NCI-H446 treated with DMSO at 0.1 percent for 48 hours (cell line): ENCODE measurements at places on chromosomes 12 and 14.

DNA sequence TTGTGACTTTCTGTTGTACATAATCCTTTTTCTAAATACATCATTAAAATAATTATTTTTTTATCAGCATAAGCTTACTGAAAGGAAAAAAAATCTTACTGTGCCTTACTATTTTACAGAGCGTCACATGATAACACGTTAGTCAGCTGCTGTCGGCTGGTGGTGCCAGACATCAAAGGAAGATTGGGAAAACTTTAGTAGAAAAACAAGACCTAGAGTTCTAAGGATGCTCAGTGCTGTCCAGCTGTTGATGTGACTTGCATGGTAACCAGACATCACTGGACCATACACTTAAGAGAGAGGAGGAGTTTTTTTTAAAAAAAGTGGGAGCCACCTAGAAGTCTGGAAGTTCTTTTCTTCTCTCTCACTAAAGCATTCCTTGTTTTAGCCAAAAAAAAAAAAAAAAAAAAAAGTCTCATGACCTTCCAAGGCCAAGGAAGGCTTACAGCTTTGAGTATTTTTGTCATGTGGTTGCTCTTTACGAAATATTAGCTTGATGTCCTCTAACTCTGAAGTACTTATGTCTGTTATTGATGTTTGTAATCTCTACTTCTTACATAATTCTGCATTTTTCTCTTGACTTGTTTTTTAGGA is 4.5 kb downstream of the RASSF8 start:
- no peak for DNase-seq

- DNase-seq, result no peak
Measured at GRCh38 chr12:4289231-4289878, 15.8 kb downstream of the CCND2 start.

GRCh38 chr14:53793790-53794505 is 162.7 kb downstream of the BMP4 start:
- peak; percentile 73 for DNase-seq

- DNase-seq, result no peak
Measured at GRCh38 chr14:32230695-32231280, 27.7 kb upstream of the RNU6-8 start.

DNA sequence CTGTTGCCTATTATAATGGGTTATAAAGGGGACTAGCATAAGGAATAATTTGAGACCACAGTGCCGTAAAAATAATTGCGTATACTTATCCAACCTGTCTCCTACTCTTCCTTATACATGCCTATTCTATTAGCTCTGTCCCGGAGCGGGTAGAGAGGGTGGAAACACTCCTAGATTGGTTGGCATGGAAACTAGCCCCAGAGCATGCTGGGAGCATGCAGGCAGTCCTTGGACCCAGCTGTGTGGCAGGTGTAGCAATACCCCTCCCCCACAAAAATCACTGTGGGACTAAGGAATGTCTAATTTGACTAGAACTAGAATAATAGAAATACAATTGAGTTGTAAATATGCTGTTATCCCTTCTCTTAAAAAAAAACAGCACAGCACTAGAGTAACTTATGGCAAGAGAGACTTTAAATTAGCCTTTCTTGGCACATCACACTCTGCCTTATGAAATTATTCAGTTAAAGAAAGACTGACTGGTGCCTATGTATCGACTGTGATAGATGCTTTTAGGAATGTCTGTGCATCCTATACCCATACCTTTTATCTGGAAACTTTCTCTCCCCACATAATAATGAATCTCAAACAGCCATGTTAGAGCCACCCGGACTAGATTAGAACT is 244.0 kb upstream of the DAAM1 start:
- DNase-seq, result no peak

GRCh38 chr12:6084261-6084968 is 40.1 kb downstream of the VWF start:
- DNase-seq, result peak; percentile 94

DNA sequence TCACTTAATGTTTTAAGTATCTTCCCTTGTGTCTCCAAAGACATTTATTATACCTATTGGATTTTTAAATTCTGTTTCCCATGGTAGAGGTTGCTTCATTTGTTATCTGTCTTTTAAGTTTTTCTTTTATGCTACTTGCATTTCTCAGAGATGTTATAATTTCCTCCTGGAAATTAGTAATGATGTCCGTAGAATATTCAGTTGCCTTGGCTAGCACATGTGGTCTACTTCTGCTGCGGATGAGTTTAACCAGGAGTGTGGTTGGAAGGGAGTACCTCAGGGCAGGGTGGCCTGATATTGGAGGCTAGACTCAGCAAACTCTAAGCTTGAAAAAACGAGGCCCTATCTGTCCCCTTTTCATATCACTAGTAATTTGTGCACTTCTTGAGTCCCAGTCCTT is 8.8 kb upstream of the EVL start:
- DNase-seq, result no peak

DNA sequence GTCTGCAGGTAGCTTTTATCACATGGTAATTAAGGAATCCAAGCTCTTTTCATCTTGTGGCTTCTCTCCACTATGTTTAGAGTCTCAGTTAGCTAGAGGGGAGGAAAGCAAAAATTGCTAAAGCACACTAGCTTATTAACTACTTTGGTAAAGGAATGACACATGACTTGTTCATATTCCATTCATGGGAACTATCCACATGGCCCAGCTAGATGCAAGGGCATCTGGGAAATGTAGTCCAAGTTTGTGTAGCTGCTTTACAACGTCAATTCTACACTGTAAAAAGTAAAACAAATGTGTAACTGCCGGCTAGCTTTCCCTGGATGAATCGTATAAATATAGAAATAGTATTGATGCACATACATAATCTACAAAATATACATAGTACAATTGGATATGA is 244.5 kb upstream of the LRFN5 start:
- DNase-seq, result no peak

- DNase-seq, result no peak
Measured at GRCh38 chr14:64232944-64233343, 61.2 kb downstream of the ESR2 start.

- no peak for DNase-seq
Measured at GRCh38 chr12:118220702-118221101, 84.8 kb downstream of the PEBP1 start.

- DNase-seq, result no peak
Measured at GRCh38 chr12:110370732-110371231, 32.7 kb downstream of the ANAPC7 start.

DNA sequence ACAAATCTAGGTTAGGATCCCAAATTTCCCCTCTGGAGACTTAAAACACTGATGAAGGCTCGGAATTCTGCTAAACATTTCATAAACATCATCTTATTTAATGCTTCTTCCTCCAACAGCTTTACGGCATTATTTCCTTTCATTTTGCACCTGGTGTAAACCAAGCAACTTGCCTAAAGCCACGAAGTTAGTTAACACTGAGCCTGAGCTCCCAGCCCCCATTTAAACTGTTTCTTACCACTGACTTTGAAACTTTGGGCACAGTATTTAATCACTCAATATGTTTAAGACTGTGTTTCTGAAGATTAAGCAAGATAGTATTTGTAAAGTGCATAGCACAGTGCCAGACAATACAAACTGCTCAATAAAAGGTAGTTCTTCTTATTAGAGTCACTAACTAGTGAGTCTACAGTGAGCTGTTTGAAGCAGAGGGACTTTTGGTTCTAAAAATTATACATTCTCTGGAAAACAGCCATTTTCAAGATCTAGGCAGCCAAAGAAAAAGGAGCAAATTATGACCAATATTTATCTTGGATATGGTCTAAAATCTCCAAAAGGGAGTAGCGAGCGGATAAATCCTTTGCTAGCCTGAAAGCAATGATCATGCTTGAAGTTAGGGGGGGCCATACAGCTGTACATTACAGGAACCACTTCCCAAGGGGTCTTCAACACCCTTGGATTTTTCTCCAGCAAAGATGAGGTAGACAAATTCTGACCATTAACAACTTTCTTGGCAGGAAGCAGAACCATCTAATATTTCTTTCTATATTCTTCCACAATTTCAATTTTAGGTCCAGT is 4.0 kb downstream of the EGLN3 start:
- peak; percentile 36 for DNase-seq

DNA sequence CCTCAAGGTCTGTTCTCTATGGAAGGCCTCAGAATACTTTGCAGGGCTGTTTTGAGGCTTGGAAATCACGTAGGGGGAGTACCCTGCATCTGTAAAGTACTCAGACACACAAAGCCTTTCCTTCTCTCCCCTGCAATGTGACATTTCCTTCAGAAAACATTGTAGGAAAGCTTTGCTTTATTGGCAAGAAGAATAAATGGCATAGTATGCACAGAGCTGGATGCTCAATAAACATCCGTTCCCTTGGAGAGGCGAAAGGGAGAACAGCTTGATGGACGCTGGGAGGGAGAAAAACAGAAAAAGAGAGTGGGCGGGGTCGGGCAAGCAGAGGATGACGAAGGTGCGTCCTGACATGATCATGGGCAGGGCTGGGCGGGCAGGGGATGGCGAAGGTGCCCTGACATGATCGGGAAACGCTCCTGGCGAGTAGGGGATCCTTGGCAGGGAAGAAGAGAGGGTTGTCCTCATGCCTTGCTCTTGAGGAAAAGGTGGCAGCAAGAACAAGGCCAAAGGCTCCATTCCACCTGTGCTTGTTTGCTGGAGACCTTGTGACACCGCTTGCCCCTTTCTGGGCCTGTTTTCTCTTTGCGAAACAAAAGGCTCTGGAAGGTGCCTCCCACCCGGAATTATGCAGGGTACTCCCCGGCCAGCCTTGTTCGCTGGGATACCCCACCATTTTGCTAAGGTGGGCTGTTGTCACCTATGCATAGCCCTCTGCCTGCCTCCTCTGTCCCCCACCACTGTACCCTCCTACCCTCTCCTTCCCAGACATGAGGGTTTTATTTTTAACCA is 21.1 kb downstream of the IRF2BPL start:
- DNase-seq, result no peak

DNA sequence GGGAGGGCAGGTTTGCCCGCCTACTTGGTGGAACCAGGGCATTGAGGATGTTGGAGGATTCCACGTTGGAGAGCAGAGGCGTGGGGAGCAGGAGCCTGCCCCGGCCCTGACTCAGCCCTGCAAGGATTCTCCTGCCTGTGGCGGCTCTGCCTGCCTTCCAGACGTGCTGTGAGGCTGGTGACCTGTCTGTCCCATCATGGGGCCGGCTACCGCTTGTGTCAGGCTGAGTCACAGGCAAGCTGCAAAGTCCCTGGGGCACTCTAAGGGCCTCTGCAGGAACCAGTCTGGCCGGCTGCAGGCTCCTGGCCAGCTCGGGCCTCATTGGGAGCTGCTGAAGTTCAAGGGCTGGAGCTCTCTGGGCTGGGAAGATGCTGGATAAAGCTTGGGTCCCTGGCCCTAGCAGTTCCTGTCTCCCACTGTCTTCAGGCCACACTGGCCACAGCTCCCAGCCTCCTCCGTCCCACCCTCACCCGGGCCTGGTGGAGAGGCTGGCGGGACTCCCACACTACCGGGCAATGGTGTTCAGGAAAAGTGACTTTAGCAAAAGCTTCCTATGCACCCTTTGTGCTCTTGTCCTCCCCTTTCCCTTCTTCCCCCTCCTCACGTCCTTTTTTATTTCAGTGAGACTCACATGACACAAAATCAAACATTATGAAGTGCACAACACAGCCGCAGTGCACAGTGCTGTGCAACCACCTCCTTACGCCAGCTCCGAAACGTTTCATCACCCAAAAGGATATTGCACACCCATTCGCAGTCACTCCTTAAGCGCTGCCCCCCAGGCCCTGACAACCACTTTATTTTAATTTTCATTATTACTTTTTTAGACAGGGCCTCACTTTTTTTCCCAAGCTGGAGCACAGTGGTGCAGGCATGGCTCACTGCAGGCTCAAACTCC is 22.0 kb upstream of the ULK1 start:
- no peak for DNase-seq

DNA sequence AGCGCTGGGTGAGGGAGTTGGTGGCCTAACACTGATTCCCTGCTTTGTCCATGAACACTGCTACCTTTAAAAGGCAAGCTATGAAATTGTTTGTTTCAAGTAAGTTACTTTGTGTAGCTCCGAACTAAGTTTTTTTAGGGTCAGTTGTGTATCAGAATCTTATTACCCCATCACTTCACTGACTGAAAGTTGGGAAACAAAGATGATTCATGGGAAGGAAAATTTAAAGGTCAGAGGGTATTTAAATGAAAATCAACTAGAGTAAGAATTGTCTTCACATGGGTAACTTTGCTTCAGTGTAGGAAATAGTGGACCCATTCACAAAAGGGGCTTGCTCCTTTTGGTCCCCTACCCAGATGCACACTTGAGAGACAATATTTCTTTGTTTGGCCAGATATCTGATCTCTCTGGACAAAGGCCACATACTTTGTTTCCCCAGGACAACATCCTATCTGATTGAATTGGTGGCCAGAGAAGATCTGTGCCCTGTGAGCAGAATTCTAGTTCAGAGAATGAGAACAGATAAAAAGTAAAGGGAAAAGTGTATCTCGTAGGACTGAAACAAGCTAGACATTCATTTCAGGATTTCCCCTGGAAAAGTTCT is 53.5 kb downstream of the RAB35 start:
- no peak for DNase-seq

GRCh38 chr12:25591144-25591543 is 38.1 kb upstream of the LMNTD1 start:
- DNase-seq, result no peak

- DNase-seq, result no peak
Measured at GRCh38 chr12:12800406-12801180, 12.6 kb upstream of the DDX47 start.

DNA sequence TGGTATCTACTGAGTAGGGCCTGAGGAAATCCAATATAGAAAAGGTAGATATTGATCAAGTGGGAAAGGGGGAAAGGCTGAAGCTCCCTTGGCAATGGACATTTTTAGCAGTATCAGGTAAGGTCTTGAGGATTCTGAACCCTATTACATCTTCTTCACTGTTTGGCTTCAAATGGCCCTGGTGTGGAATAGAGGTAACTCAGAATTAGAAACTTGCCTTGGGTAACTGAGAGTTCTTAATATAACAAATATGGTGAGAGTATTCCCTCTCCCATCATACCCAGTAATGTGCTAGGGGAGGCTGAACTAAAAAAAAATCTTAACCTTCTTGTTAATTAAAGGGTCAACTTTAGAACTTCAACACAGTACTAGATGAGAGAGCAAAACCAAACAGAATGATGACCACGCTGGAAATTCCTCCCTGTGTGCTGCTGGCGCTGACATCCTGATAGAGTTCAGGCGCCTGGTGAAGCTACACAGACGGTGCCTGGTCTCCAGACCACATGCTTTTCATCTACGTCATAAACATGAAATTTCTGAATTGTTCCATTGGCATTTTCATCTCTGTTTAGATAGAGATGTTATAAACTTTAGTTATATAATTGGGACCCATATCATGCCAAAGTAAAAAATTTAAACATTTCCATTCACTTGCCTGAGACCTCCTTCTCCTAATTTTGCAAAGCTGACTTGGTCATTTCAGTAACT is 128.3 kb downstream of the AKAP6 start:
- DNase-seq, result no peak

DNA sequence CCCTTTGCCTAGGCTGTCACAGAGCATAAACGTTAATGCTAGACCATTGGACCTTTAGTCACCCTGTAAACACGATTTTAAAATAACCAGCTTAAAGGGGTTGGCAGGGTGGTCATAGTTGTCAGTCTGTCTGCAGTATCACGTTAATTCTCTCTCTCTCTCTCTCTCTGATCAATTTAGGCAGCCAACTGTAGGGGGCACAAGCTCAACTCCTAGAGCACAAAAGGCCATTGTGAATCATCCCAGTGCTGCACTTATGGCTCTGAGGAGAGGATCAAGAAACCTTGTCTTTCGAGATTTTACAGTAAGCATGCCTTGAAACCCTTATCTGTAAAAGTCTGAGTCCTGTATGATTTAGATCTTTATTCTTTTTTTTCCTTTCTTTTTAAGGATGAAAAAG is 97.1 kb downstream of the SCAF11 start:
- DNase-seq, result no peak

- no peak for DNase-seq
Measured at GRCh38 chr12:122123761-122124145, 45.2 kb downstream of the MLXIP start.
